GF-D8 (cell line): ENCODE measurements at places on chromosomes 16 and 17.

DNA sequence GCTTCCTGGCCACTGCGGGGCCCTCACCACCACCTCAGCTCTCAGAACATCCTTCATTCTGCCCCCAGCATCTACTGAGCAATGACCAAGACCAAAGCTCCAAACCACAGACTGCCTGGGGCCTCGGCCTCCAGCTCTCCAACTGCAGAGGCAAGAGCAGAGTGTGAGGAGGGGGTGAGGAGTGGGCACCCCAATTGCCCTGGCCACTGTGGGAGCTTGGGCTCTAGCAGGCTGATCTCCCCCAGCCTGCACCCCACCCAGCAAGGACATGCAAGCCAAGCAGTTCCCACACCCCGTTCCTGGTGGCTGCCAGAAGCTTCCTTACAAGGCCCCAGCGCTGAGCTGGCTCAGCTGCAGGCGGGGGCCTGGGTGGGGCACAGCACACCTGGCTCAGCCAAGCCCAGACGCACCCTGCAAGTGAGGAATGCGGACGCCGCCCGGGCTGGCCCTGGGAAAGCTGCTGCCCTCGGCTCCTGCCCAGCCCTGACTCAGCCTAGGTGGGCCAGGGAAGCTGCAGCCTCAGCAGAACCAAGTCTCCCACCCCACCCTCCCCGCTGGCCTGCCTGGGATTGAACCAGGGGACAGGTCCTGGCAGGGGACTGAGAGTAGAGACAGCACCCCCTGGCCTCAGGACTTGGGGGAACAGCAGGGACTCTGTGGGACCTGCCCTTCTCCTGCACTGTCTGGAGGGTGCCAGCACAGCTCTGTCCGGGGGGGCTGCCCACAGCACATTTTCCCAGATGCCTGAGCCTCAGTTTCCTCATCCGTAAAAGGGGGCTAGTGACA is 29.7 kb upstream of the KRT17 start:
- no peak for DNase-seq

DNA sequence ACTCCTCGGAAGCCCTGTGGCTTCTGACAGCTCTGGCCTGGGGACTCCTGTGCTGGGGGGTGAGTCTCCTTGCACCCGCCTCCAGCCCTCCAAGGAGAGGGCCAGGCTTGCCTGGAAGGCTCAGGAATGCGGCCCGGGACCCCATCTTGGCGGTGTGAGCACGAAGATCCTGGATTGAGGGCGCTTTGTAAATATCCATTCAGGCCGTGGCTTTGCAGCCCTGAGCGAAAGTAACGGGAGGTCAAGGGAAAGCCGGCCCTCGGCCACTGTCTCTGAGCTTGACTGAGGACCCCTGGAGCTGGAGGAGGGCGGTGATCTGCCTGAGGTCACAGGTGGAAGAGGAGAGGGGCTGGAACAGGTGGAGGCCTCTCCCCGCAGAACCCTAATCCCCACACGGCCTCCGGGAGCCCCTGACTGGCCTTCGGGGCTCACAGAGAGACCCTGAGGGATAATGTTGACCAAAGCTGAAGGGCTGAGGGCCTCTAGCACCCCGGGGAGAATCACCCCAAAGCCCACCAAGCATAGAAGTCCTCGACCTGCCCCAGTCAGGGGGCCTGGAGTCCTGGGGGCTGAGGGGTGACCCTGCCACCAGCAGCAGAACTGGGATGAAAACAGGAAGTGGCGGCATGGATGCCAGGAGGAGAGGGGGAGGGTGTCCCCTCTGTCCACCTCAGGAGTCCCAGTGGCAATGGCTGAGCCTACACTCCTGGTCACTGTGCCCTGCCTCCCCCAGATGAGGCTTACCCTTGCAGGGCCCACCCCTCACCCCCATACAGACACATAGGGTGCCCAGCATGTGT is 8.3 kb upstream of the RASD1 start:
- no peak for DNase-seq

DNA sequence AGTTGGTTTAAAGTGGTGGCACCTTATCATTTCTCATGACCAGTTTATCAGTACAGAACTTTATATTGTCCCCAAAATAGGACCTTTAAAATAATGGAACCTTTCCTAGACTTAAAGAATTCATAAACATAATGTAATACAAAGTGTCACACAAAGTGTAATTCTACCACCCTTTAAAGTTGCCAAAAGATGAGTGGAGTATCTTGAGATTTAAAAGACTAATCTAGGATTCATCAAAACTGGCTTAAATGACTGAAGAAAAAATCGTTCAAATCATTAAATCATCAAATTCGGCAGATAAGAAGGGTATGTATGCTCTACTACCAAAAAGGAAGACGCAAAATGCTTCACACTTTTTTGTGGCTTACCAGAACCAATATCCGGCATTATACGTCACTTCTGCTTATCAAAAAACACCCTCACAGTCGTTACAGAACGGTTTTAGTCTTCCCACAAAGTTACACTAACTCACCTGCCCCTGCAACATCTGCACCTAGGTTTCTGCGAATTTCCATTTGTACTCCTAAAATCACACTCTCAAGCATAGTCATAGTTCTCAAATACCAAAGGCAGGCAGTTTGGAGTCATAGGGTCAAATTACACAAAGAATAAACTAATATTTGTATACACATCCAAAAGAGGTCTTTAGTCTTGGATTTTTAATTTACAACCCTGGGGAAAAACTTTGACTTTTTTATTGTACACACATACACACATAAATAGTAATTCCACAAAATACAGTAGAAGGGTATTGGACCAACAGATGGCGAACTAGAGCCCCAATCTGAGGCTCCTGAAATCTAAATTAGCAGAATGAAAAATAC is 1.4 kb upstream of the KANSL1 start:
- peak; percentile 79 for DNase-seq

- DNase-seq: no peak
These were observed 7.9 kb downstream of the SEPTIN12 start for GRCh38 chr16:4780235-4780634.

DNA sequence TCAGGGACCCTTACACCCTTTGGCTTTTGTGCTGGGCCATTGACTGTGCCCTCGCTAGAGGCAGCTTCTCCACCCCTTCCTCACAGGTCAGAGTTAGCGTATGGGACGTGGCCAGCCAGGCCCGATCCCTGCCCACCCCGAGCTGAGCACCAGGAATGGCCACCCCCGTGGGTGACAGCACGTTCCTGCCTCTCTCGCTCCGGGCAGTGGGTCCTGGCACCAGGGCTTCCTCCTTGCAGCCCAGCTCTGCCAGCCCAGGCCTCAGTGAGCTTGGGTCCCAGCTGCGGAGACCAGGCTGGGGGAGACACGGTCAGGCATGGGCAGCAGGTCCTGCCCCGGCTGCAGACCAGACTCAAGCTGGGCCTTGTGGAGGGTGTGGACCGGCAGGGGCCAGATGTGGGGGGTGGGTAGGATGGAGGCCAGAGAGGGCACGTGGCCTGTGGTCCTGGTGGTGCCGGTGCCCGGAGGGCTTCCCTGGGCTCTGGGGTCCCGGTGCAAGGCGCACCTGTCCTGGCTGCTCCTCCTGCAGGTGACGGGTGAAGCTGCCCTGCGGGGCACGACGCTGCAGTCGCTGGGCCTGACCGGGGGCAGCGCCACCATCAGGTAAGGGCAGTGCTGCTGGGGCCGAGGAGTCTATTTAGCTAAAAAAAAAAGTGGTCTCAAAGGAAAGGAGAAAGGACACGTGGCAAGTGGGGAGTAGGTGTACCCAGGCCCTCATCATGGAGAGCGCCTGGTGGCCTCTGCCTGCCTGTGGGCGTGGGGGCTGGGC is 18.2 kb downstream of the ASPSCR1 start:
- no peak for DNase-seq

DNA sequence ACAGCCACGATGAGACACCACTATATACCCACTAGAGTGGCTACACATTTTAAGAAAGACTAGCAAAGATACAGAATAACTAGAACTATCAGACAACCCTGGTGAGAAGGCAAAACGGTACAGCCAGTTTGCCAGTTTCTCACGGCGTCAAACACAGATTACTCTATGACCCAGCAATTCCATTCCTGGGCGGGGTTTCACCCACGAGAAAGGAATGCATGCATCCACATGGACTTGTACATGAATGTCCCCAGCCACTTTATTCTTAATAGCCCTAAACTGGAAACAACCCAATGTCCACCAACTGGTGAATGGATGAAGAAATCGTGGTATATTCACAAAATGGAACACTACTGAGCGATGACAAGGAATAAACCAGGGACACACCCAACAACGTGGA is 74.5 kb downstream of the MYH10 start:
- DNase-seq: no peak
